Transverse colon (tissue), 4 donors: ENCODE measurements at places on chromosomes 11 and 22.

- peak; percentile 50 for DNase-seq
Observed at GRCh38 chr11:14584595-14584994, 59.0 kb upstream of the PDE3B start.

DNA sequence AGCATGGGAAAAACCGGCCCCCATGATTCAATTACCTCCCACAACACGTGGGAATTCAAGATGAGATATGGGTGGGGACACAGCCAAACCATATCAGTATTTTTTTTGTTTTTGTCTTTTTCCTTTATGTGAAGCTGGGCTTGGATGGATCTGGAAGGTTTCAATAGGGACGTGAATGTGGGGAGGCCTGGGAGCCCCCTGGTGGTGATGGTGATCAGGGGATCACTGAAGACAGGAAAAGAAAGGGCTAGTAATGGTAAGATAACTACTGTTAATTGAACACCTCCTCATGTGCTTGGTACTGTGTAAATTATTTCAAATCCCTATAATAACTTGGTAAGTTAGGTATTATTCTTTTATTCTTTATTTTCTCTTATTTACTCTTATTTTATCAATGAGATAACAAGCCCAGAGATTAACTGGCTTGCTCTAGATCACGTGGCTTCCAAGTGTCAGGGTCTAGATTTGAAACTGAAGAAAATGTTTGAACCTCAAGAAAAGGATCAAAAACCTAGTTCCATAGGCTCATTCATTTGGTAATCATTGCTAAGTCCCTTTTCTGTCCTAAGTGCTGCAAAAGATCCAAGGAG is 364.2 kb downstream of the TENM4 start:
- peak; percentile 47 for DNase-seq

DNA sequence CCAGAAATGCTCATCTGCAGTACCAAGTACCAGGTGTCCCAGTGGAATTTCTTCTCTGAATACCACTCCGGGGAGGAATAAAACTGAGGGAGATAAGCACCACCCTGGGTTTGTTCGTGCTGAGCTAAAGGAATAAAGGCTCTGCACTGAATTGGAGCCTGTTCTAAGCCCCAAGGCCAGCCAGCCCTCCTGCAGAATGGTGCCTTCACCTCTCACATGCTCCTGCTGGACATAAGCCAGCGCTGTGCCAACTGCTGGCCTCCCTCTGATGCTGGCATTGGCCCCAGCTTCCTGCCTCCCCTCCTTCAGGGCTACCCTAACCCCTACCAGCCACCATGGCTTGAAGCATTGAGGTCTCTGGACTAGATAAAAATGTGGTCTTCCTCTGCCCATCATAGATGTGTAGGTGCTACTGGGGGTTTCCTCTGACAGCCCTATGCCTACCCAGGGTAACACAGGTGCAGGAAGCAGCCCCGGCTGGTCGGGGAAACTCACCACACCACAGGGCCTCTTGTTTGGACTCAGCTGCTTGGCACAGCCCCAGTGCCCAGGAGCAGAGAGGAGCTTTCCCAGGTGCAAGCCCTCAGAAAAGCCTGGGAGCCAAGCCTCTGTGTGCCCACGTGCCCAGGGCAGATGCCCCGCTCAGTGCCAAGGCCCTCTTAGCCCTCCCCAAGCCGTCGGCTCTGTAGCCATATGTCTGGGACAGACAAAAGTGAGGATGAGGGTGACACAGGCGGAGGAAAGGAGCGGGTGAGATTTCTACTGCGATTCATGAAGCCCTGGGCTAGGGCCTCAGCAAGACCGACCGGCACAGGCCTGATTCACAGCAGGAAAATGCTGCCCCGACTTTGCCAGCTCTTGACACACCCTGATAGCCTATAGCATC is 34.1 kb upstream of the JAM3 start:
- DNase-seq: no peak

DNA sequence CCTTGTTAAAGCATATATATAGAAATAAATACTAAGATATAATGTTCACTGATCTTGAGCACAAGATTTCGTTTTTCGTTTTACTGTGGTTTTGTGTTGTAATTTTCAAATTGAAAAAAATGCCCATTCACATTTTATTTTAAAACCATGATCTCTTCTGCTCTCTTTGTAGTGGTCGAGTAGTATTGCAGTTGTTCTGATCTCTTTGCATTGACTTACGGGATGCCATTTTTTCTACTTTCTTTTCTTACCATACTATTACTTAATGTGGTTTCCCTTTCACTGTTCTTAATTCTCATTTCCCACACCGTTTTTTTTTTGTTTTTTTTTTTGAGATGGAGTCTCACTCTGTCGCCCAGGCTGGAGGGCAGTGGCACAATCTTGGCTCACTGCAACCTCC is 289.6 kb downstream of the DYNC2H1 start:
- no peak for DNase-seq

GRCh38 chr11:132289590-132290256 is 919.3 kb downstream of the NTM start:
- DNase-seq: no peak

DNA sequence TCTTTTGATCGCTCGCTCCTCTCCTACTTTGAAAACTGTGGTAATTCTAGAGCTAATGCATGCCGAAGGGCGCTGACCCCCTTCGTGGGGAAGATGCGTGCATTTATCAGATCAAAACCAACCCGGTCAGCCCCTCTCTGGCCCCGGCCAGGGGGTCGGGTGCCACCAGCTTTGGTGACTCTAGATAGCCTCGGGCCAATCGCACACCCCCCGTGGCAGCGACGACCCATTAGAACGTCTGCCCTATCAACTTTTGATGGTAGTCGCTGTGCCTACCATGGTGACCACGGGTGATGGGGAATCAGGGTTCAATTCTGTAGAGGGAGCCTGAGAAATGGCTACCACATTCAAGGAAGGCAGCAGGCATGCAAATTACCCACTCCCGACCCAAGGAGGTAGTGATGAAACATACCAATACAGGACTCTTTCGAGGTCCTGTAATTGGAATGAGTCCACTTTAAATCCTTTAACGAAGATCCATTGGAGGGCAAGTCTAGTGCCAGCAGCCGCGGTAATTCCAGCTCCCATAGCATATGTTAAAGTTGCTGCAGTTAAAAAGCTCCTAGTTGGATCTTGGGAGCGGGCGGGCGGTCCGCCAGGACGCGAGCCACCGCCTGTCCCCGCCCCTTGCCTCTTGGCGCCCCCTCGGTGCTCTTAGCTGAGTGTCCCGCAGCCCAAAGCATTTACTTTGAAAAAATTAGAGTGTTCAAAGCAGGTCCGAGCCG is 3898.2 kb upstream of the OR11H1 start:
- DNase-seq: no peak

GRCh38 chr11:129308241-129308865 is 67.3 kb upstream of the BARX2 start:
- no peak for DNase-seq

DNA sequence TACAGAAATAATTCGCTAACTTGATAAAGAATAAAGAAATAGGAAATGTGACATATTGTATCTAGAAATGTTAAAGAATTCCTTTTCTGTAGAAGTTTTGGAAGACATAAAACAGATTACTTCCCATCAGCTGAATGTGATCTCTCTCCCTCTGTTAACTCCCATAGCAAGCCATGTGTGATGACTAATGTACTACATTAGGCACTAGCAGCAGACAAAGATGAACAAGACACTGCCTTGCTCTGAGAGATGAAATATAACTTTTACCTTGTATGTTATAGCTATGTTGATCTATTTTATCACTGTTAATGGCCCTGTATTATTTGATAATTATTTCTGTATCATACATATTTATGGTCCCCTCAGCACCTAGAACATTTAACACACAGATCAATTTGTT is 817.2 kb downstream of the LRRC4C start:
- no peak for DNase-seq

DNA sequence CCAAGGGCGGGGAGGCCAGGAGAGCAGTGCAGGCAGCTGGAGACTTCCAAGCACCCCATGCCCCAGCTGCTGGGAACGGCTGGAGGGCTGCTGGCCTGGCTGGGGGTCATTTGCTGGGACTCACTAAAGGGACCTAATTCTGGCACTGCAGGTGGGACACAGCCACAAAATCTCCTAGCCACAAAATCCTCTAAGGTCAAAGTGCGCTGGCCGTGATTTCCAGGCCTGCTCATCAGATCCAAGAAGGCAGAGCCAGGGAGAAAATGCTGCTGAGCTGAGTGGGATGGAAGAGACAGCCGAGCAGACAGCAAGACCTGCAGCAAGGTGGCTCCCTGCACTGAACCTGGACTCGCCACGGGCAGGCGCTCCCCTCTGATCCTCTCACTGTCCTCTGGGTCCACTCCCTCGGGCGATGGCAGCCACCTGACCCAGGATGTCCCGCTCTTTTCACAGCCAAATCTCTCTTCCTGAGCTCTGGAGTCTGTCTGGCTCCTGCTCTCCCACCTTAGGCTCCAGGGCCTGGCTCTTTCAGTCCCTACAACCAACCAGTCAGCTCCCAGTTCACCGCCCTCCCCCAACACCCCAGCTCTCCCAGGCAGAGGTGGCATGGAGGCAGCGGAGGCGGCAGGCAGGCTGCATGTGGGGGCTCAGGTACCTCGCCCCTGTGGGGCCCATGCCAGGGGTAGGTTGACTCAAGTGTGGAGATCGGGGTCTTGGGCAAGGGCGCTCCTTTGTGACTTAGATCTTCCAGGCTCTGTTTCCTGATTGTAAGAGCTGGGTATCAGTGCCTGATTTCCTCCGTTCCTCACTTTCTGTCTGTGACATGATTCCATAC is 14.5 kb downstream of the OVOL1 start:
- DNase-seq: no peak

- no peak for DNase-seq
Observed at GRCh38 chr11:46827995-46828394, 18.1 kb downstream of the CKAP5 start.

DNA sequence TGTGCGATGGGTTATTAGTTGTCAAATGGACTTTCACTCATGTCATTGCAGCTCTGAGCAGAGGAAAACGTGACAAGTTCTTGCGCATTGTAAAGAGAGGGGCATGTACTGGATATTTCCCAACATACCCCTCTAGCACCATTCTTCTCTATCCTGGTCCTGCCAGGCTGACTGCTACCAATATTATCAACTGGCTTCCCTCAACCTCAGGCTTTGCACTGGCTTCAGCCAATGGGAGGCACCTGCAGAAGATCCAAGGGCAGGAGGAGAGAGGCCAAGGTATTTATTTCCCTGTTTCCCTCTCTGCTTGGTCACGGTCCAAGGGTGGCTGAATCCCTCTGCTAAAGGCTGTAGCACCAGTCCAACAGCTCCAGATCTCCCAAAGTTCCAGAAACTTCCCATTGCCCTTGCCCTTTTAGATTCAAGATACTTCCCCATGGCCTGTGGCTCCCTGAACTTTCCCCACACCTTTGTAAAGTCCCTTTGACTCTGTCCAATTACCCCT is 175.6 kb upstream of the NECTIN1 start:
- peak; percentile 50 for DNase-seq

GRCh38 chr11:66479394-66480116 is 679 bp upstream of the DPP3 start:
- peak; percentile 55 for DNase-seq

DNA sequence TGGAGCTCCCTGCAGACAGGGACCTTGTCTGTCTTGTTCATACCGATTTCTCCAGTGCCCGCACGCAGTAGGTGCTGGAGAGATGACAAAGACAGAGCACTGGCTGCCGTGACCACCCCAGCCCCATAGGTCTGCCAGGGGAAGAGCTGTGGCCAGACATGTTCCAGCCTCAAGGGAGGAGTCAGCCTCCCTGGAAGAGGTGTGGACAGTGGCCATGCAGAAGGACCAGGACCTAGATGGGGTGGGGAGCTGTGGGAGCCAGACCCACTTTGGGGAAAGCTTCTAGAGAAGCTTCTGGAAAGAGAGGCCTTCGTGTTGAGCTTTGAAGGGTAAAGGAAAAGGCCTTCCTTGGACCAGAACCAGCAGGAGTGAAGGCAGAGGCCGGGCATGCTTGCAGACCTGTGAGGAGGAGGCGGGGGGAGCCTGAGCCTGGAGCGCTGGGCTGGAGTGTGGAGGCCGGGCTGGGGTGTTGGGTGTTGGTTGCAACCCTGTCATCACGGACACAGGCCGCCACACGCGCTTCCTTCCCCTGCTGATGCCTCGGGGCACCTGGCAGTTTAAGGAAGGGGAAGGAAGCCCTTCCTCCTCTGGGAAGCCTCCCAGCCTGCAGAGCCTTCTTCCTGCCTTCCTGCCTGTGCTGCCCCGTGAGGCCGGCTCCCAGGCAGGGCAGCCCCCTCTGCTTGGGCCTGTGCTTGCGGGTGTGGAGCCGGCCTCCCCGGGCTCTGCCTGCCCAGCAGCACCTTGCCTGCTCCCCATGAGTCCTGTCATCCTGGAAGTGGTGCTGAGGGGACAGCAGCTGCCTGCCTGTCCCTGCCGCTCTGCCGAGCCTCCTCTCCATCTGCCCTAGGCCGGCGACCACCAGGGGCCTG is 12.3 kb downstream of the RELT start:
- peak; percentile 36 for DNase-seq

- DNase-seq: no peak
Observed at GRCh38 chr22:44137415-44137814, 43.3 kb upstream of the PARVG start.

DNA sequence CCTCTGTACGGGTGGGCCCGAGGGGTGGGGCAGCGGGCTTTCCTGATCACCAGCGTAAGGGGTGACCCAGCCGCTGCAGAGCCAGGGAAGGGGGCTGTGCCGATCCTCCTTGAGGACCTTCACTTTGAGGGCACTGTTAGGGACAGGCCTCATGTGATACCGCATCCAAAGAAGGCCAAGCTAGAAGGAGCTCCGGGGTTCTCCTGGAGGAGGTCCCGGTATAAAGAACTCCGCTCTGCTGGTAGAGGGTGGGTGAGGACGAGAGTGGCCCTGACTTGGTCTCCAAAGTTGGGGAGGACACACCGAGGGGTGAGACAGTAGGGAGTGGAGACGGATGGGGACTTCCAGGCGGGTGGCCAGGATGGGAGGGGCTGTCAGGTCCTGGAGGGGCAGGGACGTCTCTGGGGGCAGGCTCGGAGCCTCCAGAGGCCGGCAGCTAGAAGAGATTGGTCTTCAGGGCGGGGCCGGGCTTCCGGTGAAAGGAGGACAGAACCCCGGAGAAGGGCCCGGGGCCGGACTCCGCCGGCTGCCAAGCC is 4.6 kb downstream of the PHOX2A start:
- peak; percentile 61 for DNase-seq

GRCh38 chr11:18313965-18314763 is 7.8 kb downstream of the HPS5 start:
- DNase-seq: no peak

DNA sequence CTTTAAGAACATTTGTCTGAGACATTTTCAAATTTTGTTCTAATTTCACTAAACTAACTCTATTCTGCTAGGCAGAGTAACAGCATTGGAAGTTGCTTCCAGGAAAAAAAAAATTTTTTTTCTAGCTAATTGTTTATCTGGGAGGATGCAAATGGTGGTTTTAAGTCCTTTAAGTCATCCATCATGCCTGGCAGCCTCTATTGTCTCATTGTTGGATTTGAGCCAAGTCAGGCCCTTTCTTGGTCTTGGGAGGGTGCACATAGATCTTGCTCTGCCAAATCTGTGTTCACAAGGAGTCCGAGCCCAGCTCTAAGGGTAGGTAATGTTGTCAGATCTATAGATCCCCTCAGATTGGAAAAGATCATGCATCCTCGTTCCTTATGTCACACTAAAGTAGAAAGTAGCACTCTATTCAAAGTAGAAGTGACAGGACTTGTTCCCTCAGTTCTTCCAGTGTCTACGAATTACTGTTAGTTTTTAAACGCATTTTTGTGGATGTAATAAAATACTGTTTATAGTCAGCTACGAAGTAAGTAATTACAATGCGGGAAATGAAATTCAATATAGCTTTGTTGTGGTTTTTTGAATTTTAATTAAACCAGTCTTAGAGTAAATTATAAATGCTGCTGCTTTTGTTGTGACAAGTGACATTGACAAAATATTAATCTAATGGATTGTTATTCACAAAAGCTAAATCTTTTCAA is 166.0 kb upstream of the RASSF10 start:
- no peak for DNase-seq

GRCh38 chr11:104872393-104872792 is 25.9 kb downstream of the CASP12 start:
- DNase-seq: no peak
